ENCODE measurements at places on chromosomes 2 and 18.

DNA sequence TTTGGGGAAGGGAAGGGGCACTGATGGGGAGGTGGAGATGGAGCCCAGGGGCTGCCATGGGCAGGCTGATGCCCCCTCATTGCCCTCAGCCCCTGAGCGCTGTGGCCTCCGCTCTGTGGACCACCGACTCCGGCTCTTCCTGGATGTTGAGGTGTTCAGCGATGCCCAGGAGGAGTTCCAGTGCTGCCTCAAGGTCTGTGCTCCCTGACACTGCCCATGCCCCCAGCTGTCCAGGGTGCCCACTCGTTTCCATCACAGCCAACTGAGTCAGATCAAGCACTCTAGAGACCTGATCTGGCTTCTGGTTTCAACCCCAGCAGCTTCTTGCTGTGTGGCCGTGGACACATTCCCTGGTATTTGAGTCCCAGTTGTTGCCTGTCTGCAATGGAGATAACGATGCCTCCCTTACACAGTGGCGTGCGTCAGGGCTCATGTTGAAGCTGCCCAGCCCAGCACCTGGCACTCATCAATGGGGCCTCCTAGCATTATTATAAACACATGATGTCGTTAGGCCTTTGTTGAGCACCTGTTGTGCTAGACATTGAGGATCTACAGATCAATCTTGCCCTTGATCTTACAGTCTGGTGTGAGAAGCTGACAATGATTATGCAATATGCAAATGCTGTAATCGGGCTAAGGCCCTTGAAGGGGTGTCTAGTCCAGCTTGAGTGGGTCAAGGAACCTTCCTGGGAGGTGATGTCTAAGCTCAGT is 14.4 kb downstream of the STK11IP start:
- DNase-seq = no peak

DNA sequence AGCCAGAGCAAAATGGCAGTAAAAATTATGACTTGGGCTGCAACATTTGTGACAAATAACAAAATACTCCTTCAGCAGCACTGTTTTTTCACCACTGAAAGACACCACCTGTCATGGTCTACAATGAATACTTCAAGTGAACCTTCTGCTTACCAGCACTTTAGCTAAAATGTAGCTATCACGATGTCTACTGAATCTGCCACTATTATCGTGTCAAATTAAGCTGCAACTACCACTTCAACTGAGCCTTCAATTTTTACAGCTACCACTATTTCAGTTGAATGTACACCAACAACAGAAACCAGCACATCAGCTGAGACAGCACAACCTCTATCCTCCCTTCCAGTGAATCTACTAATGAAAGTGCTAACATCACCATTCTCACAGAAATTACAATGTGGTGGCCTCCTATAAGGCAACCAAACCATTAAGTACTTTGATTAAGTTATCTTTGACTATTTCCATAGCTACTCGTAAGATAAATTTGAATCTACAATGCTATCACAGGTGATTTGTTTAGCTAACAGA is 10.8 kb upstream of the DYNAP start:
- no peak for DNase-seq

- no peak for DNase-seq
Measured at GRCh38 chr2:59604123-59604522, 949.3 kb downstream of the BCL11A start.

DNA sequence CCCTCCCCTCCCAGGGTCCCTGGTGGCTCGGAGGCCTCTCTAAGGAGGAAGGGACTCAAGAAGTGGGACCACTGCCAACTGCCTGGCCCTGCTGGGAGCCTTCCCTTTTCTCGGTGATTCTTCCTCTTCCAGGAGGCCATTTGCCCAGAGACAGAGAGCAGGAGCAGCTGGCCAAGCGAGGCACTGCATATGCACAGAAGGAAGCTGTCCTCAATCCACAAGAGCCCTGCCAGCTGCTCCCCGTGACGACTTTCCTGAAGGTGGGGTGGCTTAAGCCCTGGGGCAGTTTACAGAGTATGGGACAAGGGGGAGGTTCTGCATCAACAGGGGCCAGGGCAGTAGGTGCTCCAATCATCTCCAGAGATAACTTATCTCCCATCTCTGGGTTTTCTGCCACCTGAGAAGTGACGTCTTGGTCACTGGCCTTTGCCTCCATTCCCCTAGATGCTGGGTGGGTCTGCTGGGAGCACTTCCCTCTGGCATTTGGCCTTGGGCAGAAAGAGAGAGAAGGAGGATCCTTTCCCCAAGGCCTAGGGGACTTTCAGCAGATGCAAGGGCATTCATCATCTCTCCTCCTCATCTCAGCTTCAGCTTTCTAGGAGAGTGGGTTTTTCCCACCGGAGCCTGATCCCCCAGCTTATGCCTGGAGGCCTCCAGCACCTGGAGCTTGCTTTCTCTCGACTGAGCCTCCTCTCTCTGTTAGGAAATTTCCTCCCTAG is 28.5 kb downstream of the CIB4 start:
- DNase-seq = peak; percentile 28

DNA sequence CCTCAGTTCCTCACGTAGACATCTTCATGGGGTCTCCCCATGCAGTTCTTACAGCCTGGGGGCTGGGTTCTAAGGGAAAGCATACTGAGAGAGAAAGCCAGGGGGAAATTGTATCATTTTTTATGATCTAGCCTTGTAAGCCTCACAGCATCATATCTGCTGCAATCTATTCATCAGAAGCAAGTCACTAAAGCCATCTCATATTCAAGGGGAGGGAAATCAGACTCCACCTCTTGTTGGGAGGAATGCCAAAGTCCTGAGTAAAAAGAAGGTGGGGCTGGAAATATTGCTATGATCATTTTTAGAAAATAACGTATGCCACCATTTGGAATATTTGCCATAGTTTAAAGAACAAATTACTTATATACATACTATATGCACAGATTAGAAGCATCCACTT is 304.6 kb downstream of the TXNL1 start:
- DNase-seq = no peak

- no peak for DNase-seq
Measured at GRCh38 chr2:10591207-10591606, 98.6 kb downstream of the NOL10 start.

- DNase-seq = no peak
Measured at GRCh38 chr2:99032786-99033185, 96.8 kb upstream of the CRACDL start.

GRCh38 chr2:177192788-177193187 is 19.8 kb upstream of the HNRNPA3 start:
- no peak for DNase-seq

- no peak for DNase-seq
Measured at GRCh38 chr2:143968860-143969259, 551.1 kb downstream of the ZEB2 start.

- no peak for DNase-seq
Measured at GRCh38 chr18:40810372-40810771, 1144.7 kb upstream of the PIK3C3 start.

GRCh38 chr18:57660961-57661360 is 39.3 kb upstream of the NARS1 start:
- no peak for DNase-seq

DNA sequence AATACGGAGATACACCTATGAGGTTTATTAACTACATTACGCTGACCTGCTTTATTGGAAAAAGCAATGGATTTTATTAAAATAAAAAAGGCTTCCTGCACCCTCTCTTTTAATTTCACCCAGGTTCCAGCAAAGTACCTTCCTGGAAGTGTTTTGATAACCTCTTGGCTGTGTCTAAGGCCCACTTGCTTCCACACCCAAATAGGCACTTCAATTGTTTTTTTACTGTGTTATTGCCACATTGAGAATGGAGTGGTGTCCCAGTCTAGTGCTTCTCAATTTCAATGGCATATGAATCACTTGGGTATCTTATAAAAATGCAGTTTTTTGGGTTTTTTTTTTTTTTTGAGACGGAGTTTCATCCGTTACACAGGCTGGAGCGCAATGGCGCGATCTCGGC is 47.6 kb downstream of the SF3B1 start:
- DNase-seq = no peak

DNA sequence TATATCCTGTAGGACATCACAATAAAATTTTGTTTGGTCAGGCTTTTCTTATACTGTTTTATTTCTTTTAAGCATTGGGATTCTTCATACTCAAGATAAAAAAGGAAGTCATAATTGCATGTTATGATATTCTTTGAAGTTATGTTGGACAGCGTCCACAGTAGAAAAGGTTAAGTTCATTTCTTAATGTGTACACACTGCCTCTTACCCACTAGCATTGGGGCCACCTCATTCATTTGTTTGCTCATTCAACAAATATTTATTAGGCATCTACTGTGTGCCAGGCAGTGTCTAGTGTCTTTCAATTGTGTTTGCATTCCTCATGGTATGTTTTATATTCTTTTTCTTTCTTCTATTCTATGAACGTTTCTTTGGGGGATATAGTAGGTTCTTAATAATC is 70.2 kb downstream of the PTPRM start:
- DNase-seq = no peak

- DNase-seq = no peak
Measured at GRCh38 chr2:26557244-26557925, 79.5 kb upstream of the OTOF start.

DNA sequence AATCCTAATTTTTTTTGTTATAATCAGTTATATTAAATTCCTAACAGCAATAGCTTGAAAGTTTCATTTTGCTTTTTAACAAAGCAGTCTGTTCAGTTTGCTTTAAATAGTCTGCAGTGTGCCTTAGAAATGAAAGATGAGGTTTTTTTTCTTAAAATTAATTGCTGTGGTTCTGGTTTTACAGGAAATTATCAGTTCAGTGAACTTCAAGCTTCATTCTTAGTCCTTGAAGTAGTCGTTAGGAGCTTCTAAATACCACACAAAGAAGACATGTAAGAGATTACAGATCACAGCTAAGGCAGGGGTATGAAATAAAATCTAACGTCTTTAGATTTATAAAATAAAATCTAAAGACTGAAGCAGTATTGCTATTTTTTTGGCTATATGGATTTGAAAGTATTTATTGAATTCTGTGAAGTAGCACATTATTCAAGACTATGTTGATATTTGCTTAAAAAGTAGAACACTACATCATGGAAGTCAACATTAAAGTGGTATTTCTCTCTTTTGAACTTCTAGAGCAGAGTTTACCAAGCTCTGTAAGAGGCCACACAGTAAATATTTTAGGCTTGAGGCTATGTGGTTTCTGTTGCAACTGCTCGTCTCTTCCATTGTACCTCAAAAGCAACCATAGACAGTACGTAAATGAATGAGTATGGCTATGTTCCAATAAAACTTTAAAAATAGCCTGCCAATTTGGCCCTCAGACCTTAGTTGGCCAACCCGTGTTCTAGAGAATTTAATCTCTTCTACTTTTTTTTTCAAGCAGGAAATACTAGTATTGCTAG is 81.5 kb upstream of the STON1 start:
- no peak for DNase-seq

GRCh38 chr2:158917121-158917520 is 51.3 kb upstream of the TANC1 start:
- DNase-seq = no peak

- no peak for DNase-seq
Measured at GRCh38 chr2:8418721-8419120, 263.1 kb upstream of the ID2 start.

- peak; percentile 23 for DNase-seq
Measured at GRCh38 chr18:49645841-49646351, 84.0 kb downstream of the LIPG start.

DNA sequence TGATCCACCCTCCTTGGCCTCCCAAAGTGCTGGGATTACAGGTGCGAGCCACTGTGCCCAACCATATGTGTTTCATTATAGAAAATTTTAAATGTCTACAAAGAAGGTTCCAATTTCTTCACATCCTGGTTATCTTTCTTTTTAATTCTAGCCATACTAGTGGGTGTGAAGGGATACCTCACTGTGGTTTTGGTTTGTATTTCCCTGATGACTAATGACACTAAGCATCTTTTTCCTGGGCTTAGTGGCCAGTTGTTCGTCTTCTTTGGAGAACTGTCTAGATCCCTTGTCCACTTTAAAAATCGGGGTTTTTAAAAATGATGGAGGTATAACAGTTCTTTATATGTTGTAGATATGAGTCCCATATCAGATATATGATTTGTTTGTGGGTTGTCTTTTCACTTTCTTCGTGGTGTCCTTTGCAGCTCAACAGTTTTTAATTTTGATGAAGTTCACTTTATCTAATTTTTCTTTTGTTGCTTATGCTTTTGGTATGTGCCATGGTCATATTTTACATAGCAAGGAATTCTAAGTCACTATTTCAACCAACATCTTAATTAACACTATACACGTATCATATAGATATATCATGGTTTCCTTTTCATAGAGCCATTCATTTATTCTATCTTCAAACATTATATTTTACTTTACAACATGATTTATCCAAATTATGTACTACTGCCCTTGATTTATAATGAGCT is 135.0 kb upstream of the RIOK3 start:
- DNase-seq = no peak

Measured in tibial nerve (tissue), 4 donors.